T follicular helper cell (primary cell): ENCODE measurements at places on chromosomes 7 and 10.

DNA sequence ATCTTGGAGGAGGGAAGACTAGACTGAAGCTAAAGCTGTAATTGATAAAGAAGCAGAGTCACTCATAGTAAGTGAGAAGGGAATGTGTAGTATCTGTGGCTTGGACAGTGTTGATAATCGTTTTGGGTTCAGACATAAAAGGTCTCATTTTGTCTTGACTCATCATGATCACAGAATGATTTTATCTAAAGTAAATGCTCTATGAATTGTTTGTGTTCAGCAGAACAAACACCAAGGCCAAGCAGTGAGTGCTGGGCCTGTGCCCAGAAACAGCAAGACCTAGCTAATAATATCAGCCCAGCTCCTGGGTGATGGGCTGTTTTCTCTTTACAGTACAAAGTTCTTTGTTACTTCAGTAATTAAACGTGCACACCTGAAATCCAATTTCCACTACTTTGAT is 26.7 kb upstream of the CD36 start:
- DNase-seq = no peak

DNA sequence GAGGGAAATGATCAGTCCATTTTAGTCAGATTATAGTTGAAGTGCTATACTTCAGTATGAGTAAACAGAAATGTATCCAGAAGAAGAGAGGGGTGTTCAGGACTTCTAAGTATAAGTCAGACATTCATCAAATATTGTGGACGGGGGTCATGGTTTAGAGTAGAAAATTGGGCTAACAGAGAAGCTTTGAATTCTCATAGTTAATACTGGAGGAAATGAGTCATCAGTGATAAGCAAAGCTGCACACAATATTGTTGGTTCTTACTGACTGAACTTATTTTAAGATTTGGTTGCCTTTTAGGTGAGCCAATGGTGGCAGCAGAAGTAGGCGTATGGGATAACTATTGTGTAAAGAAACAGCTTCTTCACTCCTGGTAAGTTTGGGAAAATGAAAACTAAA is 1.7 kb upstream of the SUMF2 start:
- DNase-seq = no peak

DNA sequence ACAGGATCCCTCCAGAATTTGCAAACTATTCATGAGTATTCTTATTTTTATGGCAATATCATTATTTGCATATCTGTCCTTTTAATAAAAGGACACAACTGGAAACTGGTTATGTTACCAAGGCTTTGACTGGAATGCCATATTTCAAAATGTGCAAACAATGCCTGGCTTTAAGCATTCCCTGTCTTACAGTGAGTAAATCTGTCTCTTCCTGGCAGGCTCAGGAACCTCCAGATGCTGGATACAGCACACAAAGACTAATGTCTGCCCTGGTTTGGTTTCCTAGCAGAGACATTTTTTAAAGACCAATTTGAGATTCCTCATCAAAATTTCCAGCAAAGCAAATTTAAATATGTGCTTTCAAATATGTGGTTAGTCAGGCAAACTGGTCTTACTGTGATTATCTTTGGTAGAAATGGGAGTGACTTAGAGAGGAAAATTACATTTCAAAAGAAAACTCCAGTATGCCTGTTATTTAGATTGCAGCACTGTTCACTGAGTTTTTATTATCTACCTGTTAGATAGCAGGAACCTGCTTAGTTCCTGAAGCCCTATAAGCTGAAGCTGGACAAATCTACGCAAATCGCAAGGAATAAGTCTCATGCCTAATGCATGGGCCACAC is 31.3 kb downstream of the RNF216 start:
- no peak for DNase-seq

DNA sequence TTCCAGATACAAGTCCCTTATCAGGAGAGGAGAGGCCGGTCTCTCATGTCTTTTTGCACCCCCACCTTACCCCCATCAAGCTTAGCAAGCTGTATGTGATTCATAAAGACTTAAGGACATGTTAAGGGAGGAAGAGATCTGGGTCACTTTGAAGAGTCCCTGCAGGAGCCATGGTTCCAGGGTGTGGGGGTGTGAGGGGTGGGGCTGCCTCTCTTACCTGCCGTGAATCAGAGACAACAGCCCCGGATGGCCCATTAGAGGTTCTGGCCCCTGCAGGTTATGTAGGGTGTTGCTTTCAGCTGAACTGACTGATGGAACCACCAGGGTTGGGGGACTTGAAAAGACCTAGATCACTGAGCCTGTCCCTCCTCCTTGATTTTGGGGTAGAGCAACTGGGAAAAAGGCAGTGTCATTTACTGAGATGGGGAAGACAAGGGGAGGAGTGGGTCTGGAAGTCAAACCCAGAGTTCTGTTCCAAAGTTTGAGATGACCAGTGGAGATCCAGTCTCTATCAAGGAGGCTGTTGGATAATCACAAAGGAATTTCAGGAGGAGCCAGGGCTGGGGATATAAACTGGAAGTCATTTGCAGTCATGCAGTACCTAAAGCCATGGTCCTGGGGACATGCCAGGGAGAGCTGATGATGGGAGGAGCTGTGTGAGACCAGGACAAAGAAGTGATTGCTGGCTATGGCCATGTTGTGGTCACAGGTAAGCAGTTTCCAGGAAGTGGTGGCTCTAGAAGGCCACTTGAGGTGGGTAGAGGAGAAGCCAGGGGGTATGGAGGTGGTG is 23.1 kb downstream of the ADAMTS14 start:
- no peak for DNase-seq

GRCh38 chr7:100655908-100656674 is at the start of gene ACTL6B:
Gene ACTL6B, minus strand, starts transcription at chr7:100656448. Its CDS starts 94 bp downstream, at chr7:100656354.
- DNase-seq = no peak

- DNase-seq = no peak
Measured at GRCh38 chr7:77862691-77863090, 64.1 kb downstream of the PHTF2 start.

DNA sequence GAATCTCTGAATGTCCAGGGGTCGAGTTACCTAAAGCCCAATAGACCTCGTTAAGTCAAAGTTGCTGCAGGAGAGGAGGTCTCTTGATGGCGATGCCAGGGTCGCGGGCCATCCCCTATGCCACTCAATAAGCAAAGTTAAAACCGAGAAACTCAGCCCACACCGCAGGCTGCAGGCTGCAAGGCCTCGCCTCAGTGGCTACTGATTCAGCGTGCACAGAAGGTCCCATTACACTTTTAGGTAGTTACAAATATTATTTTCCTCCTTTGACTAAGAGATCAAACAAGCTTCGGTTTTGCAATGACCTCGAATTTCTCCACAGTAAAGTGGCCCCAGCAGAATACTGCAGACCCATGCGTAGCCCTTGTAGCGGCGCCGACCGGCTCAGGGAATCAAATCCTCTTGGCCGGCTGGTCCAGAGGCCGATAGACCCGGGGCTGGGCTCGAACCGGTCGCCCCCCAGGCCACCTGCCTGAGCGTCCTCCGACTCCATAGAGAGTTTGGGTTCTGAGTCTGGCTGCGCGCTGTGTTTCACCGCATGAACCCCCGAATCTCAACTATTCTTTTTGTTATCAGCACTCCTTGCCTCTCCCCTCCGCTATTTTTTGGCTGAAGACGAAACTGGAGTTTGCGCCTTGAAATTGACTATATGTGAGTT is 2.3 kb downstream of the C1QL3 start:
- no peak for DNase-seq

DNA sequence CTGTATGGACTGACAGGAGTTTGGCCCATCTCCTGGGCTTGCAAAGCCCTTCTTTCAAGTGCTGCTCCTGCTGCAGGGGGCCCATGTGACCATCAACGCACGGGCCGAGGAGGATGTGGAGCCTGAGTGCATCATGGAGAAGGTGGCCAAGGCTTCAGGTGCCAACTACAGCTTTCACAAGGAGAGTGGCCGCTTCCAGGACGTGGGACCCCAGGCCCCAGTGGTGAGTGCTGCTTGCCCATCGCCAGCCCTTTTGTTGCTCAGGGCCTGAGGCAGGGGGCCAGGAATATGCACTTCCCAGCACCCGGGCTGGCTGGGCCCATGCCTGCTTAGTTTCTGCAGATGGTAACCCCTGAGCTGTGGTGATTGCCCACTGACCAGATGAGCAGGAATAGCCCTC is 8.7 kb downstream of the PGAM2 start:
- DNase-seq = no peak

GRCh38 chr7:99897322-99898022 is 20.6 kb upstream of the OR2AE1 start:
- no peak for DNase-seq

- no peak for DNase-seq
Measured at GRCh38 chr7:2399848-2400587, 3.4 kb upstream of the CHST12 start.

GRCh38 chr7:37546677-37547076 is 98.0 kb upstream of the ELMO1 start:
- no peak for DNase-seq

- DNase-seq = no peak
Measured at GRCh38 chr7:115178835-115179234, 256.9 kb downstream of the MDFIC start.

DNA sequence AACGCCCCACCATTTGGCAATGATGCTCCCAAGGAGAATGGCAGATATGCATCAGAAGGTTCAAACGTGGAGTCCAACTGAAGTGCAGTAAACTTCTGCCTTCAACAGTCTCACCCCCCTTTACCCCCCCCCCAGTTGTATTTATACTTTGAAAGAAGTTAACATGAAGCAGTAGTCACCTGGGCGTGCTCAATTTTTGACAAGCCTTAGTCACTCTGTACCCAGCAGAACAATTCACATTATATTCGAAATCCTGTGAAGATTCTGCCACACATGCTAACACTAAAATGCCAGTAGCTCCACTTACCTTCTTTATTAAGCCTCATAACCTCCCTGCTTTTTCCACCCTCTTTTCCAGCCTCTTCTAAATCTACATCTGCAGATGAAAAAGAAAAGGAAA is 894 bp downstream of the ATXN7L1 start:
- no peak for DNase-seq

- no peak for DNase-seq
Measured at GRCh38 chr7:26034391-26034790, 117.6 kb upstream of the NFE2L3 start.

- DNase-seq = no peak
Measured at GRCh38 chr7:98138672-98139071, 32.0 kb downstream of the LMTK2 start.

DNA sequence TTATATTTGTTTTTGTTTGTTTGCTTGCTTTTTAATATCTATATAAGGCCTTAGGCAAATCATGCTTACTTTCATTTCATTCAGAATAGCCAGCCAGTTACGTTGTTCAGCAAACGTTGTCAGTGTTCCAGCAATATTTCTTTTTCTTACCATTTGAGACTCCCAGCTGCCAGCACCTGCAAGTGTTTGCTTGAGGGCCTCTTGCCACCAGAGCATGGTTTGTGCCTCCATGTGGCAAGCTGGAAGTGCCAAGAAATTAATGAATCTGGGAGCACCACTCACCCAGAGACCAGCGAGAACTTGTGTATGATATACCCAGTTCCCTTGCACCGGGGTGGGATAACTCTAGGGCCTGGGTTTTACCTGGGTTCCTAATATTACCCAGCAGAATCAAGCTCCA is 177.1 kb upstream of the CSTF2T start:
- DNase-seq = no peak

DNA sequence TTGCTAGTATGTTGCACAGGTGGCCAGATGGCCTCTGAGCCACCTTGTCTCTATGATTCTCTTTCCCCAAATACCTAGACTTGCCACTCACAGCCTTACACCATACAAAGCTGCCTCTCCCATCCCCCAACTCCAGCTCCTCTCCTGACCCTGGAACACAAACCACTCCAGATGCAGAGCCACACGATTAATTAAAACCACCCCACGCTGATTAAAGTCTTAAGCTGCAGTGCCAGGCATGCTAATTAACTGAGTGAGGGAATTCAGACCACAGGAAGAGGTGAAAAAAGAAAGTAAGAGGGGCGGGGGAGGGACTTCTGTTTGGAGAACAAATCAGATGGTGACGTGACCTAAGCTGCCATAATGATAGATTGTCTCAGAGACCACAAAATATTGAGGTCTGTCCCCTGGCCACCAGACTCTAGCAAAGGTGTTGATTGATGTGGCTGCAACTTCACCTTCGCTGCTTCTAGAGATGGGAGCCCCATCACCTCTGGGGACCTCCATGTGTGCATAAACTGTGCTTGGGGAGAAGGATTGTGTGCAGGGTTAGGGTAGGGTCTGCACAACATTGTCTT is 331.3 kb downstream of the PLXNA4 start:
- DNase-seq = no peak

DNA sequence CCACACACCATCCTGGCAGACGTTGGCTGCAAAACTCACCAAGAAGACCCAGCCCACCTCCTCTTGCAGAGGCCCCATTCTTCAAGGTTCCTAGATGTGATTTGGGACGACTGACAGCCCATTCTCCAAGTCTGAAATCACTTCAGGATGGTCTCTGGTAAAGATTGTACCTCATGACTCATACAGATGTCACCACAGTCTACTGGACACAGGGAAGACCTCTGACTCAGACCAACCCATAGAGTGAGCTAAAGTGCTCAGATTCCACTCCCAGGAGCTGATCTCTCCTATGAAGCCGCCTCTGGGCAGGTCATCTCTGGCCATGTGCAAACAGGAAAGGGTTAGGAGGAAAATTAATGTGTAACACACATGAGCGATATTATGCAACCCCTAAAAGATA is 102.4 kb upstream of the VWC2 start:
- no peak for DNase-seq

DNA sequence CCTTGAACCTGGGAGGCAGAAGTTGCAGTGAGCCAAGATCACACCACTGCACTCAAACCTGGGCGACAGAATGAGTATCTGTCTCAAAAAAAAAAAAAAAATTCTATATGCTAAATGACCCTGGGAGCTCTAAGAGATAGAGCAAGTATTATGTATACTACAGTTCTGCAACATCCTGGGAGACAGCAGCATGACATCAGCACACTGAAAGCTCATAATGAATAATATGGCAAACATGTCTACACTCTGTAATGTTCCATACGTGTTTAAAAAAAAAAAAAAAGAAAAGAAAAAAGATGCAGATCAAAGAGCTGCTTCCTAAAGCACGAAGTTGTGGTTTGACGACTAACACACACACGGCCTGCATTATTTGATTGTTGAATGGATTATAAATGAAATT is 72.5 kb downstream of the CUL2 start:
- DNase-seq = no peak

- no peak for DNase-seq
Measured at GRCh38 chr7:85681241-85681640, 494.4 kb upstream of the SEMA3D start.

DNA sequence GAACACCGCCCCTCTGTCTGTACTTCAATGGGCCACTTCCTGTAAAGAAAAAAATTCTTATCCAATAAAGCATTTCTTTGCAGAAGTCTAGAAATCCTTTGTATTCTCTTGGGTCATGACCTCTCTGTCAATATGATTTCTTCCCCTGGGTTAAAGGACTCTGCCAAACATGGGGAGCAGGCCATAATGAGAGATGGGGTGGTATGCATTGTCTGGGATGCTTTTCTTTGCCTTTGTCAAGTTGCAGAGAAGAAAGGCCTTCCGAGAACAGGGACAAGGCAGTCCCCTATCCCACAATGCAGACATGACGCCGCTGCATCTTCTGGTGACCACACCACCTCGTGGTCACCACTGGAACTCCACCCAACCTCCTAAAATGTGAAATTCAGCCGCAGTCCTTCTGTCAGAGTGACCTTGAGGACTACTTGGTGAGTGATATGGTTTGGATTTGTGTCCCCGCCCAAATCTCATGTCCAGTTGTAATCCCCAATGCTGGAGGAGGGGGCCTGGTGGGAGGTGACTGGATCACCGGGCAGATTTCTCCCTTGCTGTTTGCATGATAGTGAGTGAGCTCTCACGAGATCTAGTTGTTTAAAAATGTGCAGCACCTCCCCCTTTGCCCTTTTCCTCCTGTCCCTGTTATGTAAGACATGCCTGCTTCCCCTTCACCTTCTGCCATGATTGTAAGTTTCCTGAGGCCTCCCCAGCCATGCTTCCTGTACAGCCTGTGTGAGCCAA is 15.2 kb upstream of the FRMPD2 start:
- peak; percentile 10 for DNase-seq
